ENCODE measurements at places on chromosomes 6 and 20.

DNA sequence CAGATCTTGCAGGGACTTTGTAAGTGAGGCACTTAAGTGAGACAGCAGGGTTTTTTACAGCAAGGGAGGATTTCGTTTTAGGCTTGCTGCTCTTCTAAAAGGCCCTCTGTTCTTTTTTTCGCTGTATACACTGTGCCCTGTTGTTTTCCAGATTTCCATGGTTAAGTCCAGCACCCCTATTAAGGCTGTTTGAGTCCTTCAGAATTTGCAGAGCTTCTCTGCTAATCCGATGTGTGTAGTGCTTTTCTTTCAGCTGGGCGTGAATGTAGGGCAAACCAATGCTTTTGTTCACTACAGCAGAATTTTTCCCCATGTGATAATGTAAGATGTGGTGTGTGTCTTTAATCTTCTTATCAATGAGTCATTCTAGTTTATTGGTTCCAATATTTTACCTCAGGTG lies 200.5 kb upstream of the RREB1 start:
- no peak for DNase-seq

DNA sequence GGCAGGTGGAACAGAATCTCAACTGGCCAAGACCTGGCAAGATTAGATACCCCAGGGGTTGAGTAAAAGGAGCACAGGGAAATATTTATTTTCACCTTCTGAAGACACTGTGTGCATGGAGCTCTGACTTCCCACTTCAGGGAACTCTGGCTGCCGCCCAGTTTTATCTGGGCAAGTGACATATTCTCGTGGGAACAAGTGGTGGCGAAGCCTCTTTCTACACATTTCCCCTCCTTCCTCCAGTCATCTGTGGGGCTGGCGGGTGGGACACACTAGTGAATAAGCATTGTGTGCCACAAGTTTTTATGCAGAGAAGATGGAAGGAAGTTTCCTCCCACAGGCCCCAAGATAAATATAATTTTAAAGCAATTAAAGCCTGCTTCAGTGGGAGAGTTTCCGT lies 23.6 kb downstream of the NSFL1C start:
- DNase-seq: no peak

- DNase-seq: no peak
Observed at GRCh38 chr6:163963205-163964120, 548.9 kb downstream of the QKI start.

GRCh38 chr20:6473197-6473596 lies 294.3 kb upstream of the BMP2 start:
- no peak for DNase-seq

GRCh38 chr6:43517505-43518357 lies 842 bp downstream of the POLR1C start:
- DNase-seq: no peak

GRCh38 chr6:736657-737446 lies 43.9 kb upstream of the EXOC2 start:
- DNase-seq: no peak

Data from SHP77 (cell line).